ENCODE measurements at places on chromosomes 2 and 18.

- no peak for DNase-seq
Measured at GRCh38 chr2:224982910-224983711, 59.2 kb downstream of the DOCK10 start.

GRCh38 chr2:53051157-53051556 lies 716.4 kb upstream of the CHAC2 start:
- DNase-seq = no peak

GRCh38 chr2:168438553-168438952 lies 17.5 kb upstream of the CERS6 start:
- DNase-seq = no peak

GRCh38 chr18:7608174-7608550 lies 41.0 kb downstream of the PTPRM start:
- DNase-seq = no peak

- DNase-seq = no peak
Measured at GRCh38 chr2:145018502-145018901, 498.6 kb upstream of the ZEB2 start.

DNA sequence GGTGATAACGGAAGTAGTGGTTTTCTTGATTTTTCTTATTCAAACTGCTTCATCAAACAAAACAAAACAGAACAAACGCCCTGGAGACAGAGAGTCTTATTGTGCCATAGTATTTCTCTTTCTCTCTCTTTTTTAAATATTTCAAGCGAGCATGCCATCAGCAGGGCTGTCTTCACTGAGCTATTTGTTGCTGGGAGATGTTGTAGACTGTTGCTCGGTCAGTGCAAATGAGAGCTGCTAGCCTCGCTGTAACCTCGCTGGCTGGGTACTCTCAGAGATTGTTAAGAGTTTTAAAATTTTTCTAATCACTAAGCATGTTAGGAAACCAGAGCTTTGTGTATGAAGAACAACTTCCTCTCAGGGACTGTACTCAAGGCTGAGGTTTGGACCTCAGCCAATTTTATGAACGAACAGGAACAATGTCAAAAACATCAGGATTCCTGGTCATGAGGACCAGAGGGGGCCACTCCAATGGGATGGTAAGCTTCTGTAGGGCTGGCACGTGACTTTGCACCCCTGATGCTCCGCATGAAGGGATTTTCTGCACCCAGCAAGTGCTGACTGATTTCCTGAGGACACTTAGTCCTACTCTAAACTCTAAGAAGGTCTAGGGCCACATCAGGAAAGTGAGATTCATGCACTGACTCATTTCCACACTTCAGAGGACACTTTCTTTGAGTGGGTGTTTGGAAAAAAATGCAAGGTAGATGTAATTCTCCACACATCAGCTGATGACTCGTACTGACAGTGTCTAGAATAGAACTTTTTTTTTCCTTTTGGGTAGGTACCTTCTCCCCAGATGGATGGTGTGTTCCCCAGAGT lies 59.8 kb upstream of the IL1R1 start:
- DNase-seq = no peak

DNA sequence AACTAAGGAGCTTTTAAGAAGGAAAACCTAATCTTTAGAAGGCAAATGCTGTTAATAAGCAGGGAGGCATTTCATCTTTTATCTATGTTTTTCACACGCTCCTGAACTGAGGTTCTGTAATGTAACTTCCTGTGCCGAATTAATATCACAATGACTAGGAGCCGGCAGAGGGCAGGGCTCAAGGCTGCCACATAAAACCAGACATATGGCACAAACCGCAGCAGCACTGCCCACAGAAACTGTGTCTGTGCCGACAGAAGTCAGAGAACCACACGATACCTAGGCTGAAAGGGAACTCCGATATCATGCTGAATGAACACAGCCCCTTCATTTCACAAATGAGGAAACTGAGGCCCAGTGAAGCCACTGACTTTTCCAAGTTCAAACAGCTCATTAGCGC lies 112.1 kb downstream of the EIPR1 start:
- DNase-seq = no peak

- no peak for DNase-seq
Measured at GRCh38 chr18:63887424-63887823, at the start of gene SERPINB2. Gene SERPINB2 (plus strand): TSS chr18:63887705. CDS start chr18:63891445, 3,740 bp downstream.

All from stimulated activated CD4-positive, alpha-beta T cell treated with anti-CD3 and anti-CD28 coated beads, Interleukin-1b, Interleukin-23, amount 100 ng/mL, for 1 hour (primary cell).